DMS 273 treated with DMSO at 0.1 percent for 48 hours (cell line): ENCODE measurements at places on chromosomes 12 and 14.

DNA sequence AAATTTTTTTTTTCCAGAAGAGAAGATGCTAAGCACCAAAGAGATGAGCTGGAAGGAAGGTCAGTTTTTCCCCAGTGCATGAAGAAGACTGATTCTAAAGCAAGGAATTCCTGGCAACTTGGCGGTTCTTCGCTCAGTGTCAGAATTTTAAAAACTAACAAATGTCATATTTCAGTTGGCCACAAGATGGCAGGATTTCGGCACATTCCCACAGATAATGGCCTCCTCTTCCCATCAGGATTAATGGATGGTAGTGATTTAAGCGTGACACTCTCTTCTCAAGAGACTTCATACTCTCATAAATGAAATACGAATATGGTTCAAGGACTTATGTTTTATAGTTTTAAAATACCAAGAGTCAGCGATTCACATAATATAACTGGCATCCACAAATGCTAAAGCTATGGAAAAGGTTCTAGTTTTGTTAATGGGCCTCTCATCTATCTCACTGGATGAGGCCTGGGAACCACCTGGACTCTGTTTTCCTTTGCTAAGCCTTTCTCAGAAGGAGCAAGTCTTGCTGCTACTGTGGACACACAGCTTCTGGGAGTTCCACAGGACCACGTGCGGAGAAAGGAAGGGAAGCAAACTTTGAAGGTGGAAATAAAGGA lies 46.1 kb upstream of the PTPRO start:
- DNase-seq: no peak

DNA sequence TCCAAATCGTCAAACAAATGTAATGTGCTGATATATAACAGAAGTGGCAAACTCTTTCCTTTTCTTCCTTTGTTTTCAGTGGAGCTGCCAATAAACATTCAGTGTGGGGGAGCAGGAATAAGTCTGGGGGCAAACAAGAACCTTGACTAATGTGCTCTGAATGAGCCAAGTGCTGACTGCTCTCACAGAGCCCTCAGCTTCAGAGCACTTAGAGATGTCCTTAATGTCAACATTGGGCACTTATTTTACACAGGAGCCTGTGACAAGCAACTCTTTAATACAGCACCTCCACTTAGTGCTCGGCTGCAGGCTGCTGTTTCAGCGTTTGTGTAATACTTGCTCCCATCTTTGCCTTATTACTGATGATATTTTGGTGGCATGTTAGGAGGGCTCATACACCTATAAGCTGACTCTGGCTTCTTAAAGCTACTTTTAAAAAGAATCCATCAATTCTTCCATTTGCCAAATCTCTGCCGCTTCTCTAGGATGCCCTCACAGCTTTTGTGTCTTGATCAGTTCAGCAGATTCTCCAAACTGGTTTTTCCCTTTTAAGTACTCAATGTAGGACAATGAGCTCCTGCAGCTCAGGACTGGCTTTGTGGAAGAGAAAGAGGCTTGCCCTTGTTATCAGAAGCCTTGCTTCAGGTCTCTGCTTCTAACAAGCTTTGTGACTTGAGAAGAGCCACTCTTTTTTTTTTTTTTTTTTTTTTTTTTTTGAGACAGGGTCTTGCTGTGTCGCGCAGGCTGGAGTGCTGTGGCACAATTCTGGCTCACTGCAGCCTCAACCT lies 206.6 kb downstream of the MON2 start:
- DNase-seq: no peak

DNA sequence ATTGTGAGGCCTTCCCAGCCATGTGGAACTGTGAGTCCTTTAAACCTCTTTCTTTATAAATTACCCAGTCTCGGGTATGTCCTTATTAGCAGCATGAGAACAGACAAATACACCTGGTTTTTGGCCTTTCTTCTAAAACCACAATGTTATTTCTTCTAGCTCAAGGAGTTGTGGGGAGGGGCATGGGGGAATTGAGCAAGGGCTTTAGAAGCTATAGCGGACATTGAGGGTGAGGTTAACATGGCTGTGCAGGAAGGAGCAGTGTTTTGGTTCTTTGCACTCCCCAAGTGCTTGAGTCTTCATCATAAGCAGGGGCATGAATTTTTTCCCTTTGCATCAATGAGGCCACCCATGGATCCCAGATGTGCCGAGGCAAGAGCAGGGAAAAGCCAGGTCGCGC lies 86.8 kb downstream of the SPRING1 start:
- DNase-seq: no peak

GRCh38 chr12:70772836-70773235 lies 135.6 kb upstream of the PTPRB start:
- DNase-seq: no peak

GRCh38 chr12:104471336-104471735 lies 14.6 kb downstream of the CHST11 start:
- no peak for DNase-seq

- DNase-seq: peak; percentile 49
Measured at GRCh38 chr12:56157201-56158028, 744 bp upstream of the MYL6 start.

- DNase-seq: no peak
Measured at GRCh38 chr12:12467264-12467663, 95.4 kb downstream of the DUSP16 start.

- DNase-seq: no peak
Measured at GRCh38 chr14:97295108-97295710, 498.0 kb downstream of the VRK1 start.

DNA sequence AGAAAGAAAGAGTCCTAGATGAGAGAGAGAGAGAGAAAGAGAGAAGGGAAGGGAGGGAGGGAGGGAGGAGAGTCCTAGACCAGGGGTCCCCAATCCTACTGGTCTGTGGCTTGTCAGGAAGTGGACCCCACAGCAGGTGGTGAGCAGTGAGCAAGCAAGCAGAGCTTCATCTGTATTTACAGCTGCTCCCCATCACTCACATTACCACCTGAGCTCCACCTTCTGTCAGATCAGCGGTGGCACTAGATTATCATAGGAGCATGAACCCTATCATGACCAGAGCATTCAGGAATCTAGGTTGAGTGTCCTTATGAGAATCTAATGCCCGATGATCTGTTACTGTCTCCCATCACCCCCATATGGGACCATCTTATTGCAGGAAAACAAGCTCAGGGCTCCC lies 39.2 kb upstream of the AMN1 start:
- no peak for DNase-seq

DNA sequence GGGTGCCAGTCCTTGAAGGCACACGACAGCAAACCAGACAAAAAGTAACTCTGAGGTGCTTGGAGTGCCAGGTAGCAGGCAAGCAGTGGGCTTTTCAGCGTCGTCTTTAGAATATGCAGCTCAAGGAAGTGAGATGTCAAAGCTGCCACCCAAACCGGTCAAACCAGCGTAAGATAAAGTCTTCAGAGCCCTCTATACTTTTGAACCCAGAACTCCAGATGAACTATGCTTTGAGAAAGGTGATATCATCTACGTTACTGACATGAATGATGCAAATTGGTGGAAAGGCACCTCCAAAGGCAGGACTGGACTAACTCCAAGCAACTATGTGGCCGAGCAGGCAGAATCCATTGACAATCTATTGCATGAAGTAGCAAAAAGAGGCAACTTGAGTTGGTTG lies 95.9 kb downstream of the TBX3 start:
- no peak for DNase-seq

- no peak for DNase-seq
Measured at GRCh38 chr12:41856228-41856627, 288.4 kb downstream of the GXYLT1 start.

DNA sequence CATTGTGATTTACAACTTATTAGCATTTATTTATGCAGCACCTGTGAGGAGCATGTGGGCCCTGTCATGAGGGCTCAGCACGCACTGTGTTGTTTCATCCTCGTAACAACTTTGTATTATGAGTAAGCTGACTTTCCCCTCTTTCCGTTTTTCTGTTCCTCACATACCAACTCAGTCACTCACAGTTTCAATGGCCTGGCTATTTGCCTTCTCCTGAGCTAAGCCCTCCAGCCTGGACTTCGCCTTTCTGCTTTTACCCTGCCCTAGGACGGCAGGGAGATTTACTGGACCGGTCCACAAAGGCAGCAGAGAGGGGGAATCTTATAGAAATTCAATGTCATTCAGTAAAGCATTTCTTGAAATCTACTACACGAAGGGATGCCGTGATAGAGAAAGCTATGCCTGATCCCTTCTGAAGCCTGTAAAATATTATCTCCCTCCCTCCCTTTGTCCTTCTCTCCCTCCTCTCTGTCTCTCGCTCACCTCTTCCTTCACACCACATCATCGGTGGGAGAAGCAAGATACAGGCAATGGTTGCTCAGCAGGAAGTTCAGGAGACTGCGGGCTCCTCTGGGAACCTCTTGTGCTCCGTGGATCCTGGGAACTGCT lies 219.2 kb upstream of the TBX3 start:
- no peak for DNase-seq

DNA sequence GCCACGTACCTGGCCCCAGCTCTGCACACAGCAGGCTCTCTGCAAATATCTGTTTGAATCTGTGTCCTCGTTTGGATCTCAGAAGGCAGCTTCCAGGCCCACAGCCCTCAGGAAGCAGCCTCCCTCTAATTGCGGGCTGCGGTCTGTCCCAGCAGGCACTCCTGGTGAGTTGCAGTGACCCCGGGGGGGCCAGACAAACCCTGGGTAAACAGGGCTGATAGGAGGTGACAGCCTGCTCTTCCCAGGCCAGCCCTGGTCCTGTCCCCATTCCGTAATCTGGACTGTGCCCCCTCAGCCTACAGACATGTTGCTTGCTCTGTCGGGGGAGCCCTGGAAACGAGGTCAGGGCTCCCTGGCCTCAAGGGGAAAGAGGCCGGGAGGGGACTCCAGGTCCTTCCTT lies 2.0 kb downstream of the FOXN4 start:
- no peak for DNase-seq

DNA sequence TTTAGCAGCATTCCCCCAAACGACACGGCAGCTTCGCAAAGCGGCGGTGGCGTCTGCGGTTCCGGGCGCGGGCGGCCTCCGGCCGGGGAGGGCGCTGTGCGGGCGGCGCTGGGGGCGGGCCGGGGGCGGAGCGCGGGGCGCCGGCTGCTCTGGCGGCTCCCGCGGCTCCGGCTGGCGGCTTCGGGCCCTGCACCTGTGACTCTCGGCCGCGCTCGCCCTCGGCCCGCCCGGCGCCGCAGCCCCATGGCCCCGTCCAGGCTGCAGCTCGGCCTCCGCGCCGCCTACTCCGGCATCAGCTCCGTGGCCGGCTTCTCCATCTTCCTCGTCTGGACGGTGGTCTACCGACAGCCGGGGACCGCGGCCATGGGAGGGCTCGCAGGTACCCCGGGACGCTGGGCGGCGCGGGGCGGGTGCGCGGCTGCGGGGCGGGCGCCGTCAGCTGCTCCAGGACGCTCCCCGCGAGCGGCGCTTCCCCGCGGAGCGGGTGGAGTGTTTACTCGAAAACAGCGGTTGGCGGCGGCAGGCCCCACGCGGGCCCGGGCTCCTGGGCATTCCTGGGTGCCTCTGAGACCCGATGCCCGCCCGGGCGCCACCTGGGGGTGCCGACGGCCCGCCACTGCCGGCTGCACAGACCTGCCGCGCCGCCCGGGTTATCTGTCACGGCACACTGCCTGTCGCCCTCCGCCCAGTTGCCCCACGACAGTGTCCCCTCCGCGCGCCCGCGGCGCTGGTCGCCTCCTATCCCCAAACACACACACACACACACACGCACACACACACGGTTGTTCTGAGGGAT lies at the start of gene SLC48A1:
SLC48A1 (plus strand) TSS at position 177 of the 796 bp plus-strand sequence; CDS start at position 244, 67 bp downstream.
- DNase-seq: no peak

DNA sequence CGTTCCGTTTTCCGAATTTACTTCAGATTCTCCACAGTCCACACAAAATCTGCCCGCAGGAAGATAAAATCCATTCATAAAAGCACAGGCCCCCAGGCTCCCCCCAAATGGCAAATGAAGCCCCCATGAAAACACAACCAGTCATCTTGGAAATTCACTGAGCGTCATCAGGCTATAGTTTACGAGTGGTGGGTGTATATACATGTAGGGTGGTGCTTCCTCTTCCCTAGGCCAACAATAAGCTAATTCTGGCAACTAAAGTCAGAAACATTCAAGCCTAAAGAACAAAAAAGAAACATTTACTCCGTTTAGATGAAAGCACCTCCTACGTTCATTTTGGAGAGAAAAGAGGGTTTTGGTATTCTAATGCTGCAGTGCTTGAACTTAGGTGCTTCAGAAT lies 5.8 kb downstream of the GPR68 start:
- DNase-seq: no peak

GRCh38 chr12:10558789-10559188 lies 53.1 kb downstream of the EIF2S3B start:
- no peak for DNase-seq

DNA sequence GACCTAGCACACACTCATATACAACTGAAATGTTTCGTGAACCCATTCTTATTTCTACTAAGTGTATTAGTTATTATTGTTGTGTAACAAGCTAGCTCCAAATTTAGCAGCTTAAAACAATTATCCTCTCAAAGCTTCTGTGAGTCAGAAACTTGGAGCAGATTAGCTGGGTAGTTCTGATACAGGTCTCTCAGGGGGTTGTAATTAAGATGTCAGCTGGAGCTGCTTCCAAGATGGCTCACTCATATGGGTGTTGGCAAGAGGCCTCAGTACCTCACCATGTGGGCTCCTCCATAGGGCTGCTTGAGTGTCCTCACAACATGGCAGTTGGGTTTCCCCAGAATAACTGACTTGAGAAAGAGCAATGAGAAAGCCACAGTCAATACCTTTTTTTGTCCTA lies 9.8 kb downstream of the GPR135 start:
- no peak for DNase-seq

GRCh38 chr14:76867516-76868453 lies 41.6 kb downstream of the LRRC74A start:
- DNase-seq: no peak

- DNase-seq: no peak
Measured at GRCh38 chr12:53892762-53893395, 45.8 kb upstream of the HOXC13 start.

DNA sequence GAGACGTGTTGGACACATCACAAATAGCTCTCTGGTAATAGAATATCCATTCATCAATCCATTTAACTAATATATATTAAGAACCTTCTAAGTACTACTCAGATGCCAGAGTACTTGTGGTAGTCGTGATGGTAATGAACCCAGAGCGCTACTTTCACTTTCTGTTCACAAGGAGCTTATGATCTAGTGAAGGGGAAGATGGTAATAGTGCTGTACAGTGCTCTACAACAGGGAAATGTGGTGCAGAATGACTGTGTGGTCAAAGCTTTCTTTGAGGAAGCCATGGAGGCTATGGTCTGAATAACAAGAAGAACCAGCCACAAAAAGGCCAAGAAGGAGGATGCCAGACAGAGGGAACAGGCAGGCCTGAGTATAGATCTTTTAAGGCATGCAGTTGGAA lies 212.0 kb downstream of the PTPRO start:
- DNase-seq: no peak
